NCI-H2171 treated with DMSO at 0.1 percent for 48 hours (cell line): ENCODE measurements at places on chromosomes 7 and 10.
A peak's percentile ranks its signal among the peaks of the same experiment; 100 is the strongest.

DNA sequence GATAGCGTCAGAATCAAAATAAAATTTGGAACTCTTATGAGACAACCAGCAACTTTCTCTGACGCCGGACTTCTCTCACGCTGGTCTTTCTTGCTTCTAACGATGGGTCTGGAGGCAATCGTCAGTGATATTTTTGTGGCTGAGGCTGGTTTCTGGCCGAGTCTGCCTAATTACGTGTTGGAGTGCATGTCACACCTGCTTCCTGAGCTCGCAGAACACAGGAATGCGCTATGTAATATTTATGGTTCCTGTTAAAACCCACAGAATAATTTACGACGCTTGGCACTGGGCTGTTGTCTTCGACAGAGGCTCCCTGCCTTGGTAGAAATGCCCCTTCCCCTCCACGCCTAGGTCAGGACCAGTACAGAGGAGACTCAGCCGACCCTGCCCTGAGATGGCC is 64.9 kb downstream of the NPTX2 start:
- DNase-seq = peak; percentile 13

GRCh38 chr7:145360511-145361100 is 524.8 kb upstream of the TPK1 start:
- DNase-seq = no peak

- DNase-seq = no peak
Measured at GRCh38 chr10:2714597-2714996, 352.8 kb upstream of the PFKP start.

DNA sequence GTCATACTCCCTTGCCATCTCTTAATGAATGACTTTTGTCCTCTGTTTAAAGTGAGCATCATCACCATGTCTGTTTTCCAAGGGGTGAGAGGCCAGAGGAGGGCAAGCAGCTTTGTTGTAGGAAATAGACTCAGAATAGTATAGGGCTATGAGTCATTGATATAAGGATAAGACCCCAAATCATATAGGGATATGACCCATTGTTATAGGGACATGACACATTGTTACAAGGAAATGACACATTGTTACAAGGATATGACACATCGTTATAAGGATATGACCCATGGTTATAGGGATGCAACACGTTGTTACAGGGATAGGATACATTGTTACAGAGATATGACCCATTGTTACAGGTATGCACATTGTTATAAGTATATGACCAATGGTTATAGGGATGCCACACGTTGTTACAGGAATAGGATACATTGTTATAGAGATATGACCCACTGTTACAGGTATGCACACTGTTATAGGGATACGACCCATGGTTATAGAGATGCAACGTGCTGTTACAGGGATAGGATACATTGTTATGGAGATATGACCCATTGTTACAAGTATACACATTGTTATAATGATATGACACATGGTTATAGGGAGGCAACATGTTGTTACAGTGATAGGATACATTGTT is 311.1 kb upstream of the ADARB2 start:
- no peak for DNase-seq

- DNase-seq = no peak
Measured at GRCh38 chr10:78944723-78945312, 123.9 kb upstream of the ZMIZ1 start.

- DNase-seq = no peak
Measured at GRCh38 chr10:74922921-74923320, 96.5 kb downstream of the KAT6B start.

- no peak for DNase-seq
Measured at GRCh38 chr7:46586406-46586805, 665.3 kb upstream of the IGFBP3 start.

DNA sequence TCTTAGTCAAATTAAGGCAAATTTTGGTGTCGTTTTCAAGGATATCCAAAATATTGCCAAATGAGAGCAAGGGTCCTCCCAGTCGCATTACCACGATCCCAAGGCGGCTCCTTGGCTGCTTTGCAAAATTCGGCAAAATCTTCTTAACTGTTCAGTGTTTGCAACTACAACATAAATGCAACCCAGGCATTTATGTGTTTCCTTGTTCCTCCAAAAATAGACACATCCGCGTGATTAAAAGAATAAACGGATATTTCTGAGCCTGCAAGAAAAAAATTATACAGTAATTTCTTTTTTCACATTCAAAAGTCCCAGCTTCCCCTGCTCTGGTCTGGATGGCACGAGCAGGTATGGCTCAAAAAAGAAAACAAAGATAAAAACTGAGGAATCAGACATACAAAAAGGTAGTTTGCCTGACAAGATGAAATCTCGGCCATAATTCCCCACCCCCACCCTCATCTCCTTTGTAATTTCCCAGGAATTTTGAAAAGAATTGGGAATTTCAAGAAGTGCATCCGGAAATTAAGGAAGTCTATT is 6.0 kb downstream of the SKIDA1 start:
- DNase-seq = no peak

DNA sequence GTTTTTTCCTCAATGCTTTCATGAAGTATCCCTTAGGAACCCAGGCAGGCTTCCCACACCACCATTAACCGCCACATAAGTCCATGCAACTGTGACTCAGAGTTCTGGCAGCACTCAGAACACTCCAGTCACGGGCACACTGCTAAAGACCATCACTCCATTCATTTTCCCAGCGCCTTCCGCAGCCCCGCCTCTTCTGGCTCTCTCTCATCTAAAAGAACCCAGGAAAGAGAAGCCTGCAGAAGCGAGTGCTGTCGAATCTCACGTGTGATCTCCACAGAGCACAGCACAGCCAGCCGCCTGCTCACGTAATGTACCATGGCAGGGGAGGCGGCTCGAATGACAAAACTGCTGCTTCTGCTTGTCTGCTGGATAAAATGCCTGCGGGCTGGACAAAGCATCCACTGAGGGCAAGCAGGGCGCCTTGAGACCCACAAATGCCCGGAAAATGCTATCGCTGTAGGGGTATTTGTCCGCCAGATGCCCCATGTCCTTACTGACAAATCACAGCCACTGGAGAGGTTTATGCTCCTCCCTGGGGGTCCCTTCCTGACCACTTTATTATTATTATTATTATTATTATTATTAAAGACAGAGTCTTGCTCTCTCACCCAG is 1.8 kb downstream of the PSMG3 start:
- no peak for DNase-seq

- no peak for DNase-seq
Measured at GRCh38 chr10:112852306-112852705, 97.7 kb upstream of the TCF7L2 start.

DNA sequence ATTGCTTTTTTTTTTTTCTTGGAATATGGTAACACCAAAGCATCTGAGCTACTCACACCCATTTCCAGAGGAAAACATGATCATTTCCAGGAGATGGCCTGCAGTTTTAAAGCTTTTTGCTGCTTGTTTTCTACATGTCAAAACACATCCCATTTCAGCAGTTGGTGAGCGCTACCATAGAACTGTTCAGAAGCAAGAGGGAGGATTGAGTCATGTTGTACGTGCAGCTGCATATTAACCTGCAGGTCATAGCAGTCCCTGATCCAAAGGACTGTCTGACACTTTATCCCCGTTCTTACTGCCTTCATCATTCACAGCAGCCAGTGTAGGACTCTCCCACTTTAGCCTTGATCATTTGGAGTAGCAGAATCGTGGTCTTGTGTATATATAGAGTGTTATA is 124.6 kb downstream of the AUTS2 start:
- DNase-seq = peak; percentile 29

GRCh38 chr7:157490465-157490912 is 153.7 kb downstream of the DNAJB6 start:
- DNase-seq = no peak

- DNase-seq = peak; percentile 60
Measured at GRCh38 chr10:92173996-92174395, 116.9 kb downstream of the CPEB3 start.

- no peak for DNase-seq
Measured at GRCh38 chr7:120276720-120277119, 3.7 kb downstream of the KCND2 start.

DNA sequence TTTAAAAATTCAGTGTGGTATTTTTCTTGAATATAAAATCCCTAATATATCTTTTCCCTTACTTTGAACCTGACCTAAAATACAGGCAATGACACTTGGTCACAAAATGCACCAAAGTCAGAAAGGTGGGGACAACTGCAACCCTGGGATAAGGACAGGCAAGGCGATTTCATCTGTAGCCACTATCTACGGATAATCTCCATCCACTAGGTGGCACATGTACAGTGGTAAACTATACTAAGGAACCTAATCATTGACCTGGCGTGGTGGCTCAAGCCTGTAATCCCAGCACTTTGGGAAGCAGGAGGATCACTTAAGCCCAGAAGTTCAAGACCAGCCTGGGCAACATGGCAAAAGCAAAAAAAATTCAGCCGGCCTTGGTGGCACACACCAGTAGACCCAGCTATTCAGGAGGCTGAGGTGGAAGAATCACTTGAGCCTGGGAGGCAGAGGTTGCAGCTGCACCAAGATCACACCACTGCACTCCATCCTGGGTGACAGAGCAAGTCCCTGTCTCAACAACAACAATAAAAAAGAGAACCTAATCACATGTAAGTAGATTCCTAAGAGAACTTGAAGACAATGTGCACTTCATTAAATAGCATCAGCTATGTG is 98.9 kb downstream of the KMT2C start:
- peak; percentile 27 for DNase-seq

DNA sequence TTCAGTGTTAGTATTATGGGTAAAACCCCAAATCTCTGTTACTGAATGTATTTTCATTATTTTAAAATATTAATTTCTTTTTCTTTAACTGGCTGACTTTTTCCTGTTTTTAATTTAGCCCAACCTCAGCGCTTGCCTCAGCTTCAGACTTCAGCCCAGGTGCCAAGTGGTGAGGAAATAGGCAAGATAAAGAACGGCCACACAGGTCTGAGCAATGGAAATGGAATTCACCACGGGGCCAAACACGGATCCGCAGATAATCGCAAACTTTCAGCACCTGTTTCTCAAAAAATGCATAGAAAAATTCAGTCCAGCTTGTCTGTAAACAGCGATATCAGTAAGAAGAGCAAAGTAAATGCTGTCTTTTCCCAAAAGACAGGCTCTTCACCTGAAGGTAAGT is 57.5 kb downstream of the MDFIC start:
- DNase-seq = no peak

DNA sequence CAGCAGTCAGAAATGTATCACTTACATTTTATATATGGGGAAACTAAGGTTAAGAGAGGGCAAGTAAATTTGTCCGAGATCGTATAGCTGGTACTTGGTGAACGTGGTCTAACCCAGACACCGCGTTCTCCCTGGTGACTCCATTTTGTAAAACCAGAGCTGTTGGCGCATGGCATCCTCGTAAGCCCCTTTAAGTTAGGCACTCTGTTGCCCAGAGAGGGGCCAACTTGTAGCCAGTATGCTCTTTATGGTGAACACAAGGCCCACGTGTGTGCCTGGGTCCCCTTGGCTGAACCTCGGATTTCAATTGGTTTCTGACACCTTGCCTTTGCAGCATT is 39.7 kb upstream of the ZNF518A start:
- no peak for DNase-seq

DNA sequence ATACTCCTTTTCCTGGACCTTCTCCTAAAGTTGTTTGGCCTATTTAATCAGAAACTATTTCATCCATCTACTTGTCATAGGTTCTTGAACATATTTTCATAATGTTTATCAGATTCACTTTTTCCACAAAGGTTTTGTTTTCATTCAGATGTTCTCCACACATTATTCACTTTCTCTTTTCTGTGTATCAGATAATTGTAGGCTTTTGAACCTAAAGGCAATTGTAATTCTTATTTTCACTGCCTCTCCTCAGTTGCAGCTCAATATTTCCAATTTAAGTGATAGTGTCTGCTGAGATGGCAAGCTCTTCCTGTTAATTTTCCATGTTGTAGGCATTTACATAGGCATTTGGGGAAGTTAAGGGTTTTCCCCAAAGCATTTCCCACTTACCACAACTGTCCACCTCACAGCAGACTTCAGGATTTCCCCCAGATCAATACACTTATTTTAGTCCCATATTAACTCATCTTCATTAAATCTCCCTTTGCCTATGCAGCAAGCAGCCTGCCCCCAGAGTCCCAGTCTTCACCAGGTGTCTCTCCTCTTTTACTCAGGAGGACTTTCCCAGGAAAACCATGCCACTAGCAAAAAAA is 12.3 kb upstream of the IKZF1 start:
- no peak for DNase-seq

DNA sequence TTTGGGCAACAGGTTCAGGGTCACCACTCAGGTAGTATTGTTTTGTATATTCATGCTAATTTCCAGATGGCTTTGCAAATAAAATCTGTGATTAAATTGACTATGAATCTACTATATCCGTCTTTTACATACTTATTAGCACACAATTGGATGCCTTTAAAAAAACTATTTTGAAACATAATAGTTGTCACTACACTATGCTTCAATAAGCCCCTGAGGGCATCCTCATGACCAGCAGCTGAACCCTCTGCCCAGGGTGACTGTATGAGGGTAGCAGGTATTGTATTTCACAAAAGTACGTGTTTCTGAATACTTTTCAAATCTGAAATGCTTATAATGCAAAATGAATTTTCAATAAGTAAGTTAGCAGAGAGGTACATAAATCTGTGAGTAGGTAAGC is 97.3 kb downstream of the DNAH11 start:
- DNase-seq = no peak

DNA sequence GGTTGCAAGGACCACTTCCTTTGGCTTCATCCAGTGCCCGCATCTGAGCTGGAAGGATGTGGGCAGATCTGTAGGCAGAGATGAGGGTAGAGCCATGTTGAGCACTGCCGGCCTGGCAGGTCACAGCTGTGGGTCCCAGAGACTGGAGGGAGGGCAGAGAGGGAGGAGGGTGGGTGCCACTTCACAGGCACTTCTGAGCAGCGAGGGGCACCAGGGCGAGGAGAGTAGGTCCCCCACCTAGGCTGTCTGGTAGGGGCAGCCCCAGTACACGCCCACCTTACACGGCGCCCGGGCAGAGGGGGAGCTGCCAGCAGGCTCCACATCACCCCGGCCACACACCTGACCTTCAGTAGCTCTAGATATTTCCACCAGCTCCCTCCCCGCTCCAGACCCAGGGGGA is 473.0 kb upstream of the FOXK1 start:
- DNase-seq = no peak

- DNase-seq = no peak
Measured at GRCh38 chr10:3398825-3399646, 226.5 kb upstream of the PITRM1 start.

GRCh38 chr7:44117801-44118429 is 5.4 kb downstream of the POLD2 start:
- no peak for DNase-seq

DNA sequence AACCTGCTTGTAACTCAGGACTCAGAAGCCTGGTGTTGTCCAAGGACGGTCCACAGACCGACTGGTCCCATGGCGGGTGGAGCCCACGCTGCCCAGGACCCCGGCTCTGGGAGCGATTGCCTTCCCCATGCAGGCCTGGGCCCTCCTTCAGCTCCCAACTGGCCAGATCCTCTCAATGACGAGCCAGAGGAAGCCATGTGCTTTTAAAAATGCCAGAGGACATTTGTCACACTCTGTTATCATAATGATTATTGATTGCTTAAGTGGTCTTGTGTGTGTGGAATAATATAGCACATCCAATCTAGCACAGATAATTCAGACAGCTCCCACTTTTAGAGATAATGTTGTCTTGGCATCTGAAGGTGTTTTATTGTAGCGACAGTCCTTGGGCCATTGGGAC is 22.6 kb upstream of the OGDHL start:
- DNase-seq = no peak
